ENCODE measurements at places on chromosomes 7 and 10. TPM values are rescaled to one million over a fixed set of nuclear protein-coding genes. Genes with fewer than 3 reads are reported as not detected.

C10orf71 gene
- 0.17 TPM for polyA plus RNA-seq

LMBR1 gene
- polyA plus RNA-seq = 51.7 TPM

SEMA3E gene
- polyA plus RNA-seq = 3.0 TPM

STK31 gene
- 0.67 TPM for polyA plus RNA-seq

DNA sequence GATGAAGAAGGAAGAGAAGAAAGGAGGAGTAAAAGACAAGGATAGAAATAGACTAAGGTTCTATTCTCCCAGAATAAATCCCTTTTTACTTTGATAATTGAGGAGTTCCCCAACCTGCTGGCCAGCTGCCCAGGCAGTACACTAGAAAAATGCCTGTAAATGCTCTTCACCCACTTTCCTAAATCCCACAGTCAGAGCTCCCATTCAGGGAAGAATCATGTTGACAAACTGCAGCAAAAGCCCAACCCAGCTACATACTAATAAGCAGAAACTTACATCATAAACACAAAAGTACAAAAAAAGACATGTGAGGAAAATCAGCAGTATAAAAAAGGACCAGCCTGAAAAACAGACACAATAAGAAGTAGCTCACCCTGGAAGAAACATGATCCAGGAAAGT lies 15.8 kb upstream of the KDM7A start:
- DNase-seq = no peak

DNA sequence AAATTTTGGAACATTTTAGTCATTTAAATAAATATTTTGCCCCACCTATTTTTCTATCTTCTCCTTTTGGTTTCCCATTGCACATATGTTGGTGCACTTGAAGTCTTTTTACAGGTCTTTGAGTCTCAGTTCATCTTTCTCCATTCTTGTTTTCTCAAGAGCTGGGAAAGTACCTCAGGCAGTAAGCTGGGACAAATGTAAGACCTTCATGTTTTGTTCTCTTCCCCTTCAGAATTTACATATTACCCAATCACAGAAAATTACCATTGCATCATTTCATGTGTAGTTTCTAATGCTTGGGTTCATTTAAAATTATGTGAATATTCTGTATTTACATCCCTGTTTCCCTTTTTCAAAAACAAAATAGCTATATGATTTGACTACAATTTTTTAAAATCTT lies 1150.0 kb upstream of the POT1 start:
- DNase-seq = no peak

CDC14C gene
- polyA plus RNA-seq = 0.10 TPM

DNA sequence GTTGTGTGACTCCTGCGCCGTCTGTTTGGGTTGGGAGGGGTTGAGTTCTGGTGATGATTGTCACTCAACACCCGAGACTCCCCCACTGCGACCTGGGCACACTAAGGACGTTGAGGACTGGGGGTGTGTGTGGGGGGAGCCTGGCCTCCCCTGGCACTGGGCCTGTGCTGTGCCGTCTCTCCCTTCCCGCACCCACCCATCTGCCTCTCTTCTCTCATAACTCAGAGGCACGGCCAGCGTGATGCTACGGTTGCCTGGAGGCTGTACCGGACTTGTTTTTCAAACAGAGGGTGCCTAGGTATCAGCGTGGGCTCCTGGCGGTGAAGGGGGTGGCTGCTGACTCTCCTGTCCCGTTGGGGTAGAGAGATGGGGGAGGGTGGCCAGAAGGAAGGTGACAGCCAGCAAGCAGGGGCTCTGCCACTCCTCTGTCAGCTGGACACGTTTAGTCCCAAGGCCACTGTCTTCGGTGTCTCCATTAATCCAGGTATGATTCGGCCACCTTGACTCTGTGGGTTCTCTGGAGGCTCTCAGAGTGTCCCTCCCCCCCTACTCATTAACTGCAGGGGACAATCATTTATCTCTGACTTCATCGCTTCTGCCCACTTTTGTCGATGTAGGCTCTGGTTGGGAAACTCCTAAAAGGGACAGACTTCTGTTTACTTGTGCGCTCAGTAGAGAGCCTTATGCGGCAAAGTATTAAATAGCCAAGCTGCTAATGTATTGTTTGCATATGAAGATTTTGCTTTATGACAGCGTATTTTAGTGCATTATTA lies 56.5 kb upstream of the PFKFB3 start:
- no peak for DNase-seq

GAD2 gene
- 2.3 TPM for polyA plus RNA-seq

DNA sequence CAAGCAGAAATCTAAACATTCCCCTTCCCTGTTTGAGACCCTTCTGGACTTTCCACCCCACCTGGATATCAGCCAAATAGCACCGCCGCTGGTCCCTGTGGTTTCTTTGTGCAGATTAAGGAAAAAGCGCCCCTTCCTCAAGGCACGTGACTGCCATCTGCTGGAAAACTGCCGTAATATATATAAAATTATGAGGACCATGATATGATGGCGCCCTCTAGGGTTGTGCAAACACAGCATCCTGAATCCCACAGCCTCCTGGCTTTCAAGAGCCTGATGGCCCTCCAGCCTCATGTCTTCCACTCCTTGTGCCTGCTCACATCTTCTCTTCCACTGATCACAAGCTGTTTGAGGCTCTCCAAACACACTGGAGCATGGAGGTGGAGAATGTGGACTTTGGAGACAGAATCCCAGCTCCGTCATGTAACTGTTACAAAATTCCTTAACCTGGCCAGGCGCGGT lies 121.3 kb downstream of the MYL10 start:
- DNase-seq = peak; percentile 83

- DNase-seq = no peak
Observed at GRCh38 chr10:98404571-98405359, 10.2 kb downstream of the PYROXD2 start.

- DNase-seq = no peak
Observed at GRCh38 chr10:73819513-73820093, 8.2 kb upstream of the NDST2 start.

DNA sequence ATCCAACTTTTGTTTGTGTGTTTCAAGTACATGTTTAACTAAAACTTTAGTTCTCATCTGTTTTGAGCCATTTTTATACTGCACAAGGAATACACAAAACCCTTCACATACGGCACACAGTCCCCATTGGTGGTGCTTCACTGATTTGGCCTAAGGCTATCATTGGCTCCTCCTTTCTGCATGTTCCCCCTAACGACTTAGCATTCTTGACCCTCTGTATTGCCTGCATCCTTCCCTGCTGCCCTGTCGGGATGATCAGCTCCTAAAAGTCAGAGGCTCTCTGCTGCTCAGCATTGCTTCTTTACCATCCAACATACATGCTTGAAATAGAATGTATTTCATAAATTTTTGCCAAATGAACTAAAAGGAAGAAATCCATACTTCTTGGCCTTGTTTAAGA lies 111.4 kb upstream of the ABCB5 start:
- DNase-seq = no peak

GRCh38 chr10:21406595-21407193 lies 118.8 kb downstream of the SKIDA1 start:
- no peak for DNase-seq

ANKRD7 gene
- 3.5 TPM for polyA plus RNA-seq

METTL27 gene
- 10.8 TPM for polyA plus RNA-seq

GRCh38 chr7:70573696-70574095 lies 558.2 kb upstream of the GALNT17 start:
- DNase-seq = no peak

GRCh38 chr7:102140952-102141370 lies 145.7 kb upstream of the SH2B2 start:
- DNase-seq = no peak

SPRN gene
- polyA plus RNA-seq = 3.9 TPM

DNA sequence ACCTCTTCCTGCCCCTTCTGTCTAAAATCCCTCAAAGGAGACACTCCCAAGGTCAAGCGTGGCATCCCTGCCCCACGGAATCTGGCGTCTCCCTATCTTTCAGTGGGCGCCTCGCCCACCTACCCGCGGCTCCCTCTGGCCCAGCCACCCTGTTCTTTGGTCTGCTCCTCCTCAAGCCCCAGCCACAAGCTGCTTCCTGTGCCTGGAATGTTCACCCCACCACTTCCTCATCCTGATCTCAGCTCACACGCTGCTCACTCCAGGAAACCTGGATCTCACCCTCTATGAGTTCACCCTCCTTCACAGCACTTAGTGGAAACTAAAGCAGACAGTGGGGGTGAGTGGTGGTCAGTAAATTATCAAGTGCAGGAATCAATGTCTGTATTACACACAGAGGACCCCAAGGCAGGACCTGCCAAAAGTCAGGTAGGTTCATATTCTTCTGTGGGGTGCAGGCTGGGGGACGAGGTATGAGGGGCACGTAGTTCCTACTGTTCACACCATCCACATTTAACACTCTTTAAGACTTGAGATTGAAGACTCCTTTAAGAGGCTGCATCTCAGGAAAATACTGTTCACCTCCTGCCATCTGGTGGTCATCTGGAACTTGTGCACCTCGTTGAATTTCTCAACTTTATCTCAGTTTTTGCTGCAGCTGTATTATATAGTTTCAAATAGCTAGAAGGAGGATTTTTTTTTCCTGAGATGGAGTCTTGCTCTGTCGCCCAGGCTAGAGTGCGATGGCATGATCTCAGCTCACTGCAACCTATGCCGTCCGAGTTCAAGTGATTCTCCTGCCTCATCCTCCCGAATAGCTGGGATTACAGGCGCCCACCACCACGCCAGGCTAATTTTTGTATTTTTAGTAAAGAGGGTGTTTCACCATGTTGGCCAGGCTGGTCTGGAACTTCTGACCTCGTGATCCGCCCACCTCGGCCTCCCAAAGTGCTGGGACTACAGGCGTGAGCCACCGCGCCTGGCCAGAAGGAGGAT lies 166.6 kb downstream of the ARHGAP21 start:
- peak; percentile 38 for DNase-seq

ARHGEF35 gene
- polyA plus RNA-seq = 24.6 TPM

DNA sequence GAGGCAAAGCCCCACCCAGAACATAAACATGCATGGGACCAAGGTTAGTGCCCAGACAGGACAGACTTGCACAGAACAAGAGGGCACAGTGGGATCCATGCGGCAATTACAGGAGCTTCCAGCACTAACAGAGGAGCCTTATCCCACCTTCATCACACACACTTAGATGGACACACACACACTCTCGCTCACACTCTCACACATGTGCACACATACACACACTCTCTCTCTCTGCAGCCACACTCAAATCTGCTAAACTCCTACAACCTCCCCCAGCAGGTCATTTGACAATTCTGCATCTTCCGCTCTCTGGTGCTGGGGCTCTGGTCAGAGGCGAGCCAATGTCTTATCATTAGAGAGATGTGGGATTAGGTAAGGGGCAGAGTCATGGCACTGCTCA lies 120.5 kb downstream of the UBE2H start:
- DNase-seq = no peak

FAM25A gene
- polyA plus RNA-seq = not detected

DNA sequence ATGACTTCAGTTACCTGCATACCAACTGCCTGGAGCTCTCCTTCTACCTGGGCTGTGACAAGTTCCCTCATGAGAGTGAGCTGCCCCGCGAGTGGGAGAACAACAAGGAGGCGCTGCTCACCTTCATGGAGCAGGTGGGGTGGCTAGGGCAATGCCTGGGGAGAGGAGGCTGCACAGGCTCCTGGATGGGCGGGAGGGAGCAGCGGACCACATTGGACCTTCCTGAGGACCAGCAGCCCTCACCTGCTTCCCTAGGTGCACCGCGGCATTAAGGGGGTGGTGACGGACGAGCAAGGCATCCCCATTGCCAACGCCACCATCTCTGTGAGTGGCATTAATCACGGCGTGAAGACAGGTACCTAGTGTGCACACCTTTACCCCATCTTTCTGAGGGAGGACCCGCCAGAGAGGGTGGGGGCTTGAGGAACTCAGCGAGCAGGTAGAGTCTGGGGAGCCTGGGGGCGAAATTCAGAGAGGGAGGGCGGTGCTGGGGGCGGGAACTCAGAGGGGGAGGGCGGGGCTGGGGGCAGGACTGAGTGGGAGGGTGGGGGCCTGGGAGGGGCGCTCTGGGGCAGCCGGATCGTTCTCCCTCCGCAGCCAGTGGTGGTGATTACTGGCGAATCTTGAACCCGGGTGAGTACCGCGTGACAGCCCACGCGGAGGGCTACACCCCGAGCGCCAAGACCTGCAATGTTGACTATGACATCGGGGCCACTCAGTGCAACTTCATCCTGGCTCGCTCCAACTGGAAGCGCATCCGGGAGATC lies 9.0 kb downstream of the AEBP1 start:
- DNase-seq = no peak

SPACDR gene
- 1.5 TPM for polyA plus RNA-seq

DNA sequence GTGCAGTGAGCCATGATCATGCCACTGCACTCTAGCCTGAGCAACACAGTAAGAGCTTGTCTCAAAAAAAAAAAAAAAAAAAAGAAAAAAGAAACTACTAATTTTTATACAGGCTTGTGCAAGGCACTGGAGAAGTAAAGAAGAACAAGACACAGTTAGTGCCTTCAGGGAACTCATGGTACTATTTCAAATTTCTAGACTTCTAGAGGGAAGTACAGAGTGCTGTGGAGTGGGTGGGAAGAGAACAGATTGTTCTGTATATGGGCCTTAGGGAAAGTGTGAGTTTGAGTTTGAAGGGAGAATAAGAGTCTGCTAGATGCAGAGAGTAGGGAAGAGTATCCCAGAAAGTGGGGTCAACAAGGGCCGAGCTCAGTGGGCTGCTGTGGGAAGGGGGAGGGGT lies 234.8 kb downstream of the PHTF2 start:
- no peak for DNase-seq

DNA sequence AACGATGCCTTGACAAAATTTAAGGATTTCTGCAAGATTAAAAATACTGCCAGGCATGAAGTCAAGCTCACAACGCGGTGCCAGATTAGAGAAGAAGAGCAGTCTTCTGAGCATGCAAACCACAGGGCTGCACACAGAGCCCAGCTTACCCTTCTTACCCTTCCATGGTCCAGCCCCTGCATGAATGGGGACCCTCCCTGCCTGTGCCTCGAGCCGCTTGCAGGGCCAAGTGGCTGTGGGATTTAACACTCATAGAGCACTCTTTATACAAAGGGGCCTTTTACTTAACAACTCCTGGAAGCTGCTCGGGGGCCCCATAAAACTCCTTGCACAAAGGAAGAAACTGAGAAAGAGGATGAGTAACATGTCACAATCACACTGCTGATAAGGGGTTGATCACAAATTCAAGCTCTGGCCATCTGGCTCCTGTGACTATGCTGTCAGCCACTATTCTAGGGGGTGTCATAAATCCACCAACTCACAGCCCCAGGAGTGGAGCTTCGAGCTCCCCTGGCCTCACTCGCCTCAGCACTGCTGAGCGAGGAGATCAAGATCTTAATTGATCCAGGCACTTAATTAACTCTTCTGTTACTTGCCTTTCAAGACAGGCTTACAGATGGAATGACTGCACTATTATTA lies 514.8 kb downstream of the TNS3 start:
- no peak for DNase-seq

TRPV5 gene
- 0.72 TPM for polyA plus RNA-seq

- no peak for DNase-seq
Observed at GRCh38 chr10:110069502-110069982, 61.8 kb downstream of the ADD3 start.

GRCh38 chr10:7541137-7542087 lies 125.4 kb downstream of the ITIH5 start:
- DNase-seq = no peak

GRCh38 chr10:75475460-75476182 lies 44.2 kb downstream of the LRMDA start:
- DNase-seq = no peak

All from right renal pelvis (tissue), 4 donors.